ENCODE measurements at places on chromosomes 7 and 10.

DNA sequence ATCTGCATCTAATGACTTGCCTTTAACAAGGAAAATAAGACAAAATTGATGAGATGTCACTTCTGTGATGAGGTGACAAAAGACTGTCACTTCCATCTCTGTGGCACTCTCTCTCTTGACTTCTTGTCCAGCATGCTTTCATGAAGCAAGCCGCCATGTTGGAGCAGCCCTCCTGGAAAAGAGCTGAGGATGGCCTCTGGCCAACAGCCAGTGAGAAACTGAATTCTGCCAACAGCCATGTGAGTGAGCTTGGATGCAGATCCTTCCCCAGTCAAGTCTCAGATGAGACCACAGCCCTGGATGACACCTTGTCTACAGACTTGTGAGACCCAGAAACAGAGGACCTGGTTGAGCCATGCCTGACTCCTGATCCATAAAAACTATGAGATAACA lies 412.6 kb upstream of the SHH start:
- DNase-seq, result no peak

GRCh38 chr10:76211691-76212090 lies 780.3 kb downstream of the LRMDA start:
- DNase-seq, result no peak

- peak; percentile 66 for DNase-seq
Observed at GRCh38 chr10:60816628-60817397, 38.5 kb downstream of the CDK1 start.

GRCh38 chr7:20831451-20831850 lies 44.8 kb upstream of the SP8 start:
- no peak for DNase-seq

- no peak for DNase-seq
Observed at GRCh38 chr10:44974082-44974627, 4.5 kb downstream of the DEPP1 start.

DNA sequence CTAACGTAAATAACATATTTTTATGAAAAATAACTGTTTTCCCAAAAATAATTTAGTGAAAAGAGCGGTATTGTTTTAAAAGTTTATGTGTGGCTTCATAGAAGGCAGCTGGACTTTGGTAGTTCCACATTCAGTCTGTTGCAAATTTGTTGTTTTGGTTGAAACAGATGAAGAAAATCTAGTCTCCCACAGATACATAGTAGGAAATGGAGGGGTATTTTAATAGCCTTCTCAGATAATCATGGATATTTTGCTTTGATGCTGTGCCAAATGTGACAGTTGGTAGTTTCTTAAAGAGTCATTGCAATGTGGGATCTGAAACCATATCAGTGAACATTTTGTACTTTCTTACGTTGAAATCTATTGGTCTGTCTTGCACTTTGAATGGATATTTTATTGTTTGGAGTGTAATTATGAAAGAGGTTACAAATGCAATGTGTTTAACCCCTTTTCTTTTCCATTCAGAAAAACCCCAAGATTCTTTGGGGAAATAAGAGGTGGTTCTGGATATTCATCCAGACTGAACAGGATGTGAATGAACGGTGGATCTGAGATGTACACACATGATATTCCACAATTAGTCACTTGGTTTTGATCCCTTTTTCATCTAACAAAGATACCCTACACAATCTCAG lies 10.4 kb downstream of the ZNF365 start:
- DNase-seq, result no peak

GRCh38 chr7:111096997-111097396 lies 6.1 kb downstream of the LRRN3 start:
- DNase-seq, result no peak

- no peak for DNase-seq
Observed at GRCh38 chr10:76572021-76572420, 1065.6 kb downstream of the KCNMA1 start.

DNA sequence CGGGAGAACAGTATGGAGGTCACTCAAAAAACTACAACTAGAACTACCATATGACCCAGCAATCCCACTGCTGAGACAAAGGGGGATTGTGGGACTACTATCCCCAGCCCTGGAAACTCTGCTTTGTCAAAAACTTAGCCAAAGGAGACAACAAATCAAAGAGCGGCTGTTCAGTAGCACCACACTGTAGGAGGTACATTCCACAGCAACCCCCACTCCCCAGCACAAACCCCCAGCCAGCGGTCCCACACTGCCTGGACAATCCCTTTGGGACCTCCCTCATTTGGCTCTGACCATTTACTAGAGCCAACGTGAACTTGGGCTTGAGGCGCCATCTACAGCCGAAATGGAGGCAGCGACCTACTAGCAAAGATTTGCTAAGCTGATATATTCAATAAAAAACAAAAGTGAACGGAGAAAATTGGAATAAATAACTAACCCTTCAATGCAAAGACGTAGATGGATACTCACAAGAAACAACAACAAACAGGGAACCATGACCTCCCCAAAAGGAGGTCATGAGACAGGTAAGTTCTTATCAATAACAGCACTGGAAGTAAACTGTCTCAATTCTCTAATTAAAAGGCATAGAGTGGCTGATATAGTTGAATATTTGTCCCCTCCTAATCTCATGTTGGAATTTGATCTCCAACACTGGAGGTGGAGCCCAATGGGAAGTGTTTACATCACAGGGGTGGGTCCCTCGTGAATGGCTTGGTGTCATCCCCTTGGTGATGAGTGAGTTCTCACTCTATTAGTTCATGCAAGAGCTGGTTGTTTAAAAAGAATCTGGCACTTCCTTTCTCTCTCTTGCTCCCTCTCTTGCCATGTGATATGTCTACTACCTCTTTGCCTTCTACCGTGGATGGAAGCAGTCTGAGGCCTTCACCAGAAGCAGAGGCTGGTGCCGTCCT lies 119.0 kb upstream of the KCNMA1 start:
- peak; percentile 41 for DNase-seq

GRCh38 chr10:95056744-95057363 lies 12.4 kb downstream of the CYP2C8 start:
- no peak for DNase-seq

DNA sequence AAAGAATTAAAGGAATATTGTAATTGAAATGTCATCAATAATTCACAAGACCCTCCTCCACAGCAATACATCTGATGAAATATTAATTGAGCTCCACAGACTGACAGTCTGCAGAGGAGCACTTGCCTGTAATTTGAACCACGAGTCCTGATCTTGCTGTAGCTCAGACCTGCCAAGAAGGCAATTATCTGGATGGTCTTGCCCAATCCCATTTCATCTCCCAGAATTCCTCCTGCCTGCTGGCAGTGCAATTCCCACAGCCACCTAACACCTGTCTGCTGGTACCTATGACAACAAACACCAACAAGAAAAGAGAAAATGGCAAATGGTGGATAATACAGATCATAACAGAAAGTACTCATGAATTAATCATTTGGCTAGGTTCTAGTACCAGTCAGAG lies 38.5 kb downstream of the ERCC6 start:
- DNase-seq, result no peak

GRCh38 chr10:1400101-1401070 lies 336.9 kb downstream of the ADARB2 start:
- no peak for DNase-seq

DNA sequence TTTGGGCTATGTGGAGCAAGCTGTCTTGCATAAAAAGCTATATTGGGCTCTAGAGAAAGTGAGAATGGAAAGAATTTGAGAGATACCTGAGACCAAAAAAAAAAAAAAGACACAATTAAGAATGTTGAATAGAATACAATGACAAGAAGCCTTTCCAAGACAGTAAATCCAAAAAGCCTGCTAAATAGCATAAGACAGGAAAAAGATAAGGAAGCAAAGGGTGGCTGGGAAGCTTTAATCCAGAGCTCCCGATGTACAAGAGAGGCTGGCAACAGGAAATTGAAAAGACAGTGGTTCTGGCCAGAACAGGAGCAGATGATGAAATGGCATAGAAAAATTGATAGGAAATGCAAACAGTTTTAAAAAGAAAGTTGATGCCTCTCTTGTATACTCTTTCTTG lies 174.9 kb downstream of the CACNA2D1 start:
- DNase-seq, result no peak

DNA sequence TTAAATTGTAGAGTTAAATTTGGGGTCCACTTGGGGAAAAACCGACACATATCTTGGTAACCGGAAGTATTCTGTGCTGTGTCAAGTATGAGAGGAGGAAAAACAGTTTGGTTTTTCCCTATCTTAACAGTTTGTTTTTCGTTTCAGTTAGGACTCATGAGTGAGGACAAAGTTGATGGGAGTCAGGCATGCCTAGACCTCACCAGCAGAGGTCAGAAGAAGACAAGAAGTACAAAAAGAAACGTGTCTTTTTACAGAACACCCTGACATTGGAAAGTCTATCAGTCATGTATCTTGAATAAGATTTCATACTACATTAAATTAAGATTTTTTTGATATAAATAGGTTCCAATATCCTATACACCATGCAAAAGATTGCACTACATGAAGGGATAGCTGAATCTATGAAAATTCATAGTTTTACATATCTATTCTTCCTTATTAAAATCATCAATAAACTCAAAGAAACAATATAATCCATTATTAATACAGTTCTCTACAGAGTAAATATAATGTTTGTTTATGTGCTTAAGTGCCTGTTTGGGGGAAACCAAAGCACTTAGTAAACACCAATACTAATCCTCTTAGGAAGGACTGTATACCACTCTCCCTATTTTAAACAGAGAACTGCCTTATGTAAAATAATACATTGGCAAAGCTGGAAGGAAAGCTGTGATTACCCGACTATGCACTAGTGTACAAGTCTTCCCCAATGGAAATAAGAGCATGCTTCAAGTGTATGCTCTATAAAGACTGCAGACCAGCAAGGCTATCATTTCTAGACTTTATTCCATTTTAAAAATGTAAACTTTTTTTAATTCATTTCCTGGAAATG lies 95.6 kb downstream of the USP6NL start:
- peak; percentile 43 for DNase-seq

- no peak for DNase-seq
Observed at GRCh38 chr7:158094046-158094445, 493.6 kb downstream of the PTPRN2 start.

GRCh38 chr7:158997471-158997870 lies 141.1 kb downstream of the DYNC2I1 start:
- DNase-seq, result no peak

- no peak for DNase-seq
Observed at GRCh38 chr10:60082744-60083344, 176.5 kb upstream of the CCDC6 start.

DNA sequence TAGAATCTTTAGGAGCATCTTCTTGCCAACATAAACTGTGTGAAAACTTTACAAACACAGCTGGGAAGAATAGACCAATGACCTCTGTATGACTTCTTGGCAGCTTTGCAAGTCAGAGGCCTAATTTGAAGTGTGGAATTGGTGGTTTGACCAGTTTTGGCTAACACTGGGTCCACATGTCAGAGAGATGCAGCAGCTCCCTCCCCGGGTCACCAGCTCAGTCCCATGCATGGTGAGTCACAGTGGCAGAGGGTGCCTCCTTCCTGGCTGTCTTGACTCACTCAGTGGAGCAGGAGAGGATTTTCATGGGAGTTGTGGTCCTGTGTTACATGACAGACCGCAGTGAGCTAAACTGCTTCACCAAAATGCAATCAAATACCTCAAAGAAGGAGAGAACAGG lies 8.2 kb upstream of the STARD3NL start:
- peak; percentile 45 for DNase-seq

GRCh38 chr10:112827951-112828350 lies 122.1 kb upstream of the TCF7L2 start:
- no peak for DNase-seq

DNA sequence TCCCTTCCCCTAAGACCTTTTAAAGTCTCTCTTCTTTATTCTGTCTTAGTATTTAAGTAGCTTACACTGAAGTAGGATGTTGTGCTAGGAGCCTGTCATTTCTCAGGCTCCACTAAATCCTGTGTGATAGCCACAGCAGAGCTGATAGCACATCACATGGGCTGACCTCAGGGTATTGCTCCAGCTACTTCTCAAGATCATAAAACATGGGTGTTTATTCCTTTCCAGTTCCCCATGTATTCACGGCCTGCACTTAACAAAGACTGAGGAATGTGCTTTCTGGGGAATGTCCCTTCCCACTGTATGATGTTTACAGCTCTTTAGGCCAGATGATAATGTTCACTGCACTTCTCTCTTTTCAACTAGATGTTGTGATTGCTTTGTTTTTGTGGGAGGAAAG lies 1086.8 kb downstream of the KCNMA1 start:
- DNase-seq, result no peak

DNA sequence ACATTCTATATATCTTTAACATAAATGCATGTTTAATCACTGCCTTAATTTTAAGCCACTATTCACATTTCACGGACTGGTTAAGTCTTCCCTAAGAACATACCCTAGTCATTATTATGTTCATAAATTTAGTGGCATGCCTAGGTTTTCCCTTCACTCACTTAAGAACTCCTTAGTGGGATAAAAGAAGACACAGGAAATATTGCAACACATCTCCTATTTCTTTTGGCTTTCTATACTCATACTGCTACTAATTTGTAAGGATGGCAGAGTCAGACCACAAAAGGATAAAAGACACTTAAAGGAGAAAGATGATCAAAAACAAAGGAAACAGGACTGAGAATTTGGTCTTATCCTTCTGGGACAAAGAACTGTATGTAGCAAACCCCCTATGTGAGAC lies 951.4 kb downstream of the SORCS3 start:
- DNase-seq, result no peak

DNA sequence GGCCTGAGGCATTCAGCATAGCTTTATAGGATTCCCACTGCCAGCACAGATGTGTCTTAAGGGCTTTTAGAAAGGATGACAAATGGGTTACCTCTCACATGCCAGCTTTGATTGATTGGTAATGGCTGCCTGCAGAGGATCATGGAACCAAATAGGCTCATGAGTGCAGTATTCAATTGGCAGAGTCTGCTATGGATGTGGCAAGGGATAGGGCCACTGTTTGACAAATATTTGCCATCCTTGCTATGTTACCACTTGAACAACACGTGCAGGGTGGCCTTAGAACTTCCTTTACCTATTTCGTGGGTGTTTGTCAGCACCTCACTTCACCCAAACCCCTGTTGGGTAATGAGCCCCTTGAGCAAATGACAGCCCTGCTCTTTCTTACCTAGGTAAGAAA lies 139.2 kb downstream of the C10orf105 start:
- no peak for DNase-seq

DNA sequence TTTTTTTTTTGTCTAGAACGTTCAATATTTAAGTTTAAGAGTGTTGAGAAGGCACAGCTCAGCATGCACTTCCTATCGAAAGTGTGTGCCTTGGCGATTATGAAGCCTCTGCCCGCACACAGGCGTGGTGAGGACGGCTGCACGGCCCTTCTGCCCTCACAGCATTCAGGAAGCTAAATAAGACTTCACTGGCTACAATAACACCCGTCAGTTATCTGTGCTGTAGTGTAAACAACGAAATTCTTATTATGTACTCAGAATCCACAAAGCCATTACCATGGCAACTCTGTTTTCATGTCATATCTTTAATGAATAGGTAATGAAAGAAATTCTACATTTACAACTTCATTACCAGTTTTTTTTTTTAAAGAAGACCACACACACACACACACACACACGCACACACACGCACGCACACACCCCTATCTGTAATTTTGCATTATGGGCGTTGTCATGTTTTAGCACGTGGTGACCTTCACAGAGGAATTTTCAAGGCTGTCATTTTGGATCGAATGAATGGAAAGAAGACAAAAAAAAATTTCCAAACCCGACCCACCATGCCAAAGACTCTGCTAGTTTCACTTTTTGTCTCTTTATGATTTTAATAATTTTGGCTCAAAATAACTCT lies 254.8 kb upstream of the CTBP2 start:
- no peak for DNase-seq
